ENCODE measurements at places on chromosomes 6 and 20. TPM values are rescaled to one million over a fixed set of nuclear protein-coding genes. Genes with fewer than 3 reads are reported as not detected.

DNA sequence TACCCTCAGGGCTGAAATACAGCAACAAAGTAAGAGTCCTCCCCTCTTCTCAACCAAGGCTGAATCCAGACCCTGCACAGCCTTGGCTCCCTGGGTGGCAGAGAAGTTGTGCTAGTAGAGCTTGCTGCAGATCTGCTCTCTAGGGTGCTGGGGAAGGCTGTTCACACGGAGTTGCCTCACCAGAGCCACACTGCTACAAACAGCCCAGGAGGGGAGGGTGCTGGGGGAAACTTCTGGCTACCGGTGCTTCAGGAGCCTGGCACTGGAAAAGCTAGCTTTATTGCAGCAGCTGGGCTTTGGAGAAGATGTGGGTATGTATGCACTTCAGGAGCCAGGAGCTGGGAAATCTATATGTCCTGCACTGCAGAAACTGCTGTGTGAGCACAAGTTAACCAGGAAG, 37.6 kb upstream of the SUPT3H start:
- DNase-seq: no peak

- no peak for DNase-seq
Observed at GRCh38 chr20:49187330-49187850, 744 bp downstream of the STAU1 start.

CGA gene
- not detected for total RNA-seq

- DNase-seq: no peak
Observed at GRCh38 chr6:111792241-111792640, 81.0 kb downstream of the FYN start.

DNA sequence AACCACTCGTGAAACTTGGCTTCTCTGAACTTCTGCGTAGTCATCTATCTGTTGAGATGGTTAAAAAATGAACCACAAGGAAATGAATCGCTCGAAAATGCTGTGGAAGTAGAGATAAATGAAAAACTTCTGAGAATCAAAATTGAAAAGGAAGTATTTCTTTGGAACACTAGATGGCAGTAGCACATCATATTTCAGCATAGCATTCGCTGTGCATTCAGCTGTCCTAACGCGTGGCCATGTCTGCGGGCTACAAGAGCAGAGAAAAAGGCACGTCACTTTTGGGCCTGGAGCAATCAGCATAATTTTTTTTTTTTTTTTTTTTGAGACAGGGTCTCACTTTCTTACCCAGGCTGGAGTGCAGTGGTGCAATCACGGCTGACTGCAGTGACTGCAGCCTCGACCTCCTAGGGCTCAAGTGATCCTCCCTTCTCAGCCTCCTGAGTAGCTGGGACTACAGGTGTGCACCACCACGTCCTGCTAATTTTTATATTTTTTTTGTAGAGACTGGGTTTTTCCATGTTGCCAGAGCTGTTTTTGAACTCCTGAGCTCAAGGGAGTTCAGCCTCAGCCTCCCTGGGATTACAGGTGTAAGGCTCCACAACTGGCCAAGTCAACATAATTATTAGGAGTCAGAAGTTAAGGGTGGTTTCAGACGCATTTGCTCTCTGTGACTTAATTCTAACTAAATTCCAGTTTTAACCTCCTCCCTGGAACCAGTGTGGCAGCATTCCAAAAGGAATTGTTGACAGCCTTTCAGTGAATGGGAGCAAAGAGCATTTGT, 8.8 kb upstream of the PERP start:
- no peak for DNase-seq

DNA sequence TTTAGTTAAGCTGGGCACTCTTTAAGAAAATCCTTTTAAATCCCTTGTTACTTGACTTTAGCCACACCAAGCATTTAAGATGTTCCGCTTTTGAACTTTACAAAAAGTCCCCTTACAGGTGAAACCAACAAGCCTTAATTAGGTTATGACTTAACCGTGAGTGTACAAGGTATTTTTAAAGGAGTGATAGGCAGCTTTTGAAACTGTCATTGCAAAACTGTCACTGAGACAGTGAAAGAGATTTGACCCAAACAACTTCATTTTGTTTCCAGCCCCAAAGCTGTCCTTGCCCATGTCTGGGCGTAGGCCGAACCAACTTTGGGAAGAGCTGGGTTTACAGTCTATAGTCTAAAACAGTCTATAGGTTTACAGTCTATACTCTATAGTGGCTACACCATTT, 305.4 kb downstream of the FARS2 start:
- no peak for DNase-seq

- DNase-seq: no peak
Observed at GRCh38 chr6:54353975-54354374, 45.7 kb downstream of the TINAG start.

- no peak for DNase-seq
Observed at GRCh38 chr6:97189767-97190166, 93.2 kb downstream of the MMS22L start.

DNA sequence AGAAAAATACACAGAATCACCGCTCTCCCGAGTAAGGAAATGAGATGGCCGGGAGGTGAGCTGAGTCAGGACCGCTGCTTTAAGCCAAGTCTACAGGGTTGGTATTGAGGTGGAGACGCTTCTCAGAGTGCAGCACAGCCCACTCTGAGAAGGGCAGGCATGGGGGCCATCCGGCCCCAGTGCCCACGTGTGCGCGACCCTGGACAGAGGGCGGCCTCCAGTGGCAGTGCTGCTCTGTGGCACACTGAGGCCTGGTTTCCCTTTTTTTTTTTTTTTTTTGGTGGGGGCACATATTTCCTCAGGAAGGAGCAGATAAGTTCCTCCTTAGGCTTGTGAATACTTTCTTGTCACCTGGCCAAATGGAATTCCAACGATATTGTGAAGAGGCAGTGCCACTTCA, 88.8 kb downstream of the FOXC1 start:
- DNase-seq: no peak

DNA sequence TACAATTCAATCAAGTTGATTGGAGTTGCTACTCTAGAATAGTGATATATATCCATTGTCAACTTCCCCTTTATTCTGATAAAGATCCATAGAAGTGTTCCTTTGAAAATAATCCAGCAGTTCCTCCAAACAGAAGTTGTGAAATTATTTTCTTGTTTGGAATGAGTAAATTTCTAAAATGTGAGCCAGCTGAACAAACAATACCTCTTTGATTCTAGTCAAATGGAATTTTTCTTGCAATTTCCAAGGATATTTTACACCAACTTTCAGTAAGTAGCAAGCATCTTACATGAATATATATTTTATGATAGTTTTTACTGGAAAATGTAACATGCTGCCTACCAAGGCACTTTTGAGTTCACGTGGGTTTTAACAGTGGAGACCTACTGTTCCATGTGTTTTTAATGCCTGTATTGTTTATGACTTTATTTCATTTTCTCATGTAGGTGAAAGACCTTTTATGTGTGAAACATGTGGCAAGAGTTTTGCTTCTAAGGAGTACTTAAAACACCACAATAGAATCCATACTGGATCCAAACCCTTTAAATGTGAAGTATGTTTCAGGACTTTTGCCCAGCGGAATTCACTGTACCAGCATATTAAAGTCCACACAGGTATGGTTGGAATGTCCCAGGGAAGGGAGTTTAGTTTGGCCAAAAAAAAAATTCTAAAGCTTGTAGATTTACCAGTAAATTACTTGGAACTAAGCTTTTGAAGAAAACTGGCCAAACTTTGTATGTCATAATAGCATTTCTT, 6.5 kb downstream of the GZF1 start:
- no peak for DNase-seq

DNA sequence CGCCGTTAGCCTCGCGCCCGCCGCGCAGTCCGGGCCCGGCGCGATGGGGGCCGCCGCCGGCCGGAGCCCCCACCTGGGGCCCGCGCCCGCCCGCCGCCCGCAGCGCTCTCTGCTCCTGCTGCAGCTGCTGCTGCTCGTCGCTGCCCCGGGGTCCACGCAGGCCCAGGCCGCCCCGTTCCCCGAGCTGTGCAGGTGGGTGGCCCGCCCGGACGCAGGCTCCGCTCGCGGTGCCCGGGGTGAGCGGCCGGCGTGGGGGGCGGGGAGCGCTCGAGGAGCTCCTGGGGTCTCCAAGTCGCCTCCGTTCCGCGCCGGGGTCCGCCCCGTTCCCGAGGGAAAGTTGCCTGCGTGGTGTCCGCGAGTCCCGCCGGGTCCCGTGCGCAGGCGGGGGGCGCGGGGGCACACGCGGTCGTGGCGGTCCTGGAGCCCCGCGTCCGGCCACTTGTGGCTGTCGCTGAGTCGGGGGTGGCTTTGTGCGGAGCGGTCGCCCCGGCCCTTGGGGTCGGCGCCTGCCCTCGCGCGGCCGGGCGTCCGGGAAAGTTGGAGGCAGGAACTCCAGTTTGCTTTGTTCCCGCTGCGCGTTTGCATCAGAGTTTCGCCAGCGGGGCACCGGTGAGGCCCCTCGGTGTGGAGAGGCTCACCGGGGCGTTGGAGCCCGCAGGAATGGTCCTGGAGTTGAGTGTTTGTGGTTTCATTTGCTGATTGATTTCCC, 476 bp downstream of the IGF2R start:
- peak; percentile 68 for DNase-seq

GRCh38 chr20:25076201-25076600, 5.7 kb downstream of the VSX1 start:
- DNase-seq: no peak

VIP gene
- not detected for total RNA-seq

EFHC1 gene
- 16.4 TPM for total RNA-seq

SLC35F1 gene
- 10.0 TPM for total RNA-seq

DNA sequence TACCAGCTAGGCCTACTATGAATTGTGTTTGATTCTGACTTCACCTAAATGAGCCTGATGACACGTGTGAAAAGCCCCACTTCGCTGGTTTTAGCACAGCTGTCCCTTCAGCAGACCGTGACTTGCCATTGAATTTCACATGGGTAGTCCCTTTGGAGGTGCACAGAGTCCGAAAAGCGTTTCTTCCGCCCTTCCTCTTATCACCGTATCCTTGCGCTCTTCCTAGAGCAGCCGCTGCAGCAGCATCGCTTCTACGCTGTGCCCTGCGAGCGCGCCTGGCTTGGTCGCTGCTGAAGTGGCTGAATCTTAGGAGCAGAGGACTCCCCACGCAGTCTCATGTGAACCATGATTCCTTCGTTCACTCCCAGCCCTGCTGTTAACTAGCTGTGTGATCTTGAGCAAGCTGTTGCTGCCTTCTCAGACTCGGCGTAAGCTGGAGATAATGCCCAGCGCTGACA, 127.0 kb downstream of the PACRG start:
- DNase-seq: no peak

CRISP2 gene
- not detected for total RNA-seq

DNA sequence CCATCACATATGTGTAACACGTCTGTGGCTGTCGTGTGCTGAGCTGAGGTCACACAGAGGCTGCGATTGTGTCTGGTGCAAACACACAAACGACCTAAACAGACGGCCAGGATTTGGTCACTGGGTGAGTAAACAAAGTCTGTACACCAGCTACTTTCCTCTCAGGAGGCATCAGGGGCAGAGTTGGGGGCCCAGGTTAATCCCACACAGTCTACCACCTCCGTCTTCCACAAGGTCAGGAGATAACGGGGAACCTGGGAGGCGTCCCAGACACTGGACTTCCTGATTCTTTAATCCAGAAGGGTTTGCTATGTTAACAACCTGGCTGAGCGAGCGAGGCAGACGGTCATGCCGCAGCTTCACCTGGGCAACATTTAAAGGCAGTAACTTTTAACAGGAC, 1.5 kb downstream of the DACT2 start:
- DNase-seq: no peak

TBCC gene
- total RNA-seq: 27.3 TPM

GRCh38 chr6:85461798-85462170, 11.9 kb downstream of the NT5E start:
- DNase-seq: no peak

DNA sequence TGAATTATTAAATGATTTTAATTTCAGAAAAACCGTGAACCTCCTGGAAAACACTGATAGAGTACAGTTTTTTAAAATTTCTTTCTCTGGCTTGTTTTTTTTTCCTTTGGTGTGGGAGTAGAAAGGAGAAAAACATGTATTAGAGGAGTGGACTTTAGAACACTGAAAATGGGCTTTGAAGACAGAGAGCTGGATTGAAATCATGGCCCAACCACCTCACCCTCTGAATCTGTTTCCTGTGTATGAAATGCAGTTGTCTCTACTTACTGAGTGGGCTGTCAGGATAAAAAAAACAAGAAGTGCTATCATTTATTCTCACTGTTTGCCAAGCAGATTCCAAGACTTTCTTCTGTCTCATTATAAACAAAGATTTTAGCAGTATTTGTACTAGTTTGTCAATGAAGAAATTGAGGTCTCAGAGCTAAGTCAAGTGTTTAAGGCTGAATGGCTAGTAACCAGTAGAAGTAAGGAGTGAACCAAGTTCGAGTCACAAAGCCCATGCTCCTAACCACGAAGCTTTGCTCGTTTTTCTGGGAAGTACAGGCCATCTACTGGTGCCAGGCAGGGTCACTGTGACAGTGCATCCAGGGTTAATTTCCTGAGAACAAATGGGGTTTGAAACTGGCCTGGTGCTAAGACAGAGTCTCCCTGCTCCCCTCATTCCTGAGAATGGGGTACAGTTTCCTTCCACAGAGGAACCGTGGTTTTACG, 256.4 kb downstream of the TMEM242 start:
- DNase-seq: no peak

DNA sequence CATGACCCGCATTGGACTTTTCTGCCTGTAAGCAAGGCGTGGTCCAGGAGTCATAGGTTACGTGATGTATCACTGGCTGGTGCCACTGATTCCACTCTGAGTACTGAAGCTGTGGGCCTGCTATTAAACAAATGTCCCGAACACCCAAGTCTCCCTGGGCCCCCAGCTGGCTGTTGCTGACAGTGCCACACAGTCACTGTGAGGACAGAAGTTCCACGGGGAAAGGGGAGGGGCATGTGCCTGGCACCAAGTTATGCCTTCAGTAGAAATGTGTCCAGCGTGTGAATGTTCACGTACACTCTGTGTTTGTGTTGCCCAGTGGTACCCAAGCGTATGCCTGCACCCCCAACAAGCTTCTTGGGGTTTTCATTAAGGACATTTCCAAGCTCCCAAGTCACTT, 171.4 kb upstream of the QKI start:
- DNase-seq: no peak

- DNase-seq: no peak
Observed at GRCh38 chr20:17014217-17014616, 212.6 kb upstream of the PCSK2 start.

DNA sequence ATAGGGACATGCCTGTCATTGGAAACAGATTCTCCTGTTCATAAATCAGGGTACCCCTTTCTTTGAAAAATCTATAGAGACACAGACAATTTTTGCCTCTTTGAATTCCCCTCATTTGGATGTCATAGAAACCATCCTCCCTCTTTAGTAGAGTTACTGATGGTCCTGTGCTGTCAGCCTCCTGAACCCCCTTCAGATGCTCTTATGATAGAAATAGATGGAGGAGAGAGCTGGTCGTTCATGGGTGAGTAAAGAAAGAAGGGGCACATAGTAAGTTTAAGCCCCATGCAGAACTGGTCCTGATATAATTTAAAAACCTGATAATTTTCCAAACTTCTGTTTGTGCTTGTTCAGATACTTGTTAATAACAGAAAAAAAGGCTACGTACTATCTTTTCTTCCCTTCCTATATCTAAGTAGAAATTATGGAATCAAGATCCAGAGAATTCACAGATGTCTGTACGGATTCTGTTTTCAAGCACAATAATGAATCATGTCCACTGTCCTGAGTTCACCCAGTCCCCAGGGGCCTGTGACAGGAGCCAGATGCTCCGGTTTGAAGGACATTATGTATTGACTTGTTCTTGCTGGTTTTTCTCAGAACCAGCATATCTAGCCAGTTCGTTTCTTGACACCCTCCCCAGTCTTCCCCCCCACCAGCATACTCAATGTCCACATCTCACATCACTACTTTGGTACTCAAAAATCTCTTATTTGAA, 78.1 kb downstream of the NCOA7 start:
- no peak for DNase-seq

- DNase-seq: no peak
Observed at GRCh38 chr6:25691894-25692293, 39.9 kb downstream of the SCGN start.

- no peak for DNase-seq
Observed at GRCh38 chr20:40632346-40632976, 56.6 kb downstream of the MAFB start.

AIG1 gene
- 58.4 TPM for total RNA-seq

Measured in H1 (cell line).